Sigmoid colon (tissue), 7 donors: ENCODE measurements at places on chromosomes 2 and 18. TPM values are rescaled to one million over a fixed set of nuclear protein-coding genes. Genes with fewer than 3 reads are reported as not detected.

DNA sequence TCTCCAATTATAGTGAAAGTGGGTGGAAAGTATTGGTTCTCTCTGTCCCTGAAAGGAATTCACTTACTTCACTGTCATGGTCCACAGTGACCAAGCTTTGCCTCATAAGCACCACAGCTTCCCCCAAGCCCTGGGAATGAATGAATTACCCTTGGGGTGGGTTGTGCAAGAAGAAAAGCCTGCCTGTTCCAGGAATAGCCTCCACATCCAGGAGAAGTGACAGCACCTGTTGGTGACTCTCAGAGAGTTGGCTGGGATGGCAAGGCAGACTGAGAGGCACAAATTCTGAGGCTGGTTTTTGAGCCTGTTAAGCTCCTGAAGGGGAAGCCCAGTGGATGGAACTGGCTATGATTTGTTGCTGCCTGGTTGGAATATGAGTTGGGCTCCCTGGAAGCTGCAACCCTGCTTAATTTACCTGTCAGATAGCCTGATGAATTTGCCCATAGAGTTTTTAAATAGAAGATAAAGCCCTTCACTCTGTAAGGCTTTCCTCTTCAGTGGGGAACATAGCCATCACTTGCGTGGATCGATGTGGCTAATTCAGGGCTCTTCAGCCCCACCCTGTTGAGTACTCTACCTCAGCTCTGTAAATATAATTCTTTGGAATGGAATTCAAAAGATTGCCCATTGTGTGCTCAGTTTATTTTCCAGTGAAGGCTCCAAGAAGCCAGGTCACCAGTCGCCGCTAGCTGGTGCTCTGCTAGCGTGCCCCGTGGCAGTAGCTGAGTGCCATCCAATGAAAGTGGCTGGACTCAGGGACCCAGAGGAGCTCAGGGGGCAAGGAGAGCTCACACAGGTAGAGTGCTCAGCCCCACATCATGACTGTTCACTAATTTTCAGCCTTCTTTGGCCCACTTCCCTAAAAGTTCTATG lies 479.3 kb downstream of the IRS1 start:
- DNase-seq = no peak

GPR55 gene
- 1.4 TPM for polyA plus RNA-seq

- no peak for DNase-seq
Measured at GRCh38 chr2:232438951-232439757, 16.8 kb upstream of the ALPI start.

DNA sequence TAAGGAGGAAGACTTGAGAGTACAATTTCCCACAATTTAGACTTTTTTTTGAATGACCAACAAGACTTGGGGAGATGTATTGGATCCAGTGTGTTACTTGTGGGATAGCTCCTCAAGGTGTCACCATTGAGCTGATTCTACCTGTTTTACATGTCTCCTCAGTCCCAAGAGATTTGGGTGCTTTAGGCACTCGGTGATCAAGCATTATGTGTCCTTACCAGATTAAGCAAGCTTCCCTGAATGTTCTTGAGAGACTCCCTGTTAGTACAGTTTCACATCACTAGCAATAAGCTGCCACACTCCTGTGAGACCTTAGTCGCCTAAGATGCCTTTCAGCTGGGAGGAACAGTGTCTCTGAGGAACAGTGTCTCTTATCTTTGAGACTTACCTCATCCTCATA lies 384.3 kb upstream of the SYT4 start:
- no peak for DNase-seq

GRCh38 chr2:177530561-177530960 lies 138.0 kb downstream of the AGPS start:
- no peak for DNase-seq

- DNase-seq = no peak
Measured at GRCh38 chr18:8279346-8279745, 329.9 kb upstream of the RAB12 start.

- no peak for DNase-seq
Measured at GRCh38 chr2:209495855-209496585, 72.2 kb downstream of the MAP2 start.

- peak; percentile 42 for DNase-seq
Measured at GRCh38 chr18:79805926-79806487, 8.3 kb downstream of the KCNG2 start.

GRCh38 chr2:172231508-172231907 lies 128.8 kb upstream of the DLX2 start:
- DNase-seq = no peak

OTOS gene
- not detected for polyA plus RNA-seq

DNA sequence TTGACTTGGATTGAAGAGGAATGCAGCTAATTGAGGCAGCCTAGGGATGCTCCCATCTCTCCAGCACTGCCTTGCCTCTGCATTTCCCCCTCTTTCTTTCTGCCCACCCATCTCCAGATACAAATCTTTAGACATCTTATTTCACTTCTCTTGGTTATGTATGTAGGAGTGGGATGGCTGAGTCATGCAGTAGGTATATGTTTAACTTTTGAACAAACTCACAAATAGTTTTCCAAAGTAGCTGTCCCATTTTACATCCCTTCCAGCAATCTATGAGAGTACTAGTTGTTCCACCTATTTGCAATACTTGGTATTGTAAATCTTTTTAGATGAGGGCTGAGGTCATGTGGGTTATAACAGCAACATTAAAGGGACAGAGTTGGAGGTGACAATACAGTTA lies 329.9 kb downstream of the DYSF start:
- DNase-seq = no peak

GRCh38 chr2:9777081-9777480 lies 66.2 kb upstream of the TAF1B start:
- DNase-seq = no peak

MOGAT1 gene
- not detected for polyA plus RNA-seq

GRCh38 chr2:201546576-201546975 lies 95.0 kb downstream of the STRADB start:
- no peak for DNase-seq

CRYBA2 gene
- polyA plus RNA-seq = 5.5 TPM

- no peak for DNase-seq
Measured at GRCh38 chr2:123546353-123546752, 478.7 kb upstream of the CNTNAP5 start.

DNA sequence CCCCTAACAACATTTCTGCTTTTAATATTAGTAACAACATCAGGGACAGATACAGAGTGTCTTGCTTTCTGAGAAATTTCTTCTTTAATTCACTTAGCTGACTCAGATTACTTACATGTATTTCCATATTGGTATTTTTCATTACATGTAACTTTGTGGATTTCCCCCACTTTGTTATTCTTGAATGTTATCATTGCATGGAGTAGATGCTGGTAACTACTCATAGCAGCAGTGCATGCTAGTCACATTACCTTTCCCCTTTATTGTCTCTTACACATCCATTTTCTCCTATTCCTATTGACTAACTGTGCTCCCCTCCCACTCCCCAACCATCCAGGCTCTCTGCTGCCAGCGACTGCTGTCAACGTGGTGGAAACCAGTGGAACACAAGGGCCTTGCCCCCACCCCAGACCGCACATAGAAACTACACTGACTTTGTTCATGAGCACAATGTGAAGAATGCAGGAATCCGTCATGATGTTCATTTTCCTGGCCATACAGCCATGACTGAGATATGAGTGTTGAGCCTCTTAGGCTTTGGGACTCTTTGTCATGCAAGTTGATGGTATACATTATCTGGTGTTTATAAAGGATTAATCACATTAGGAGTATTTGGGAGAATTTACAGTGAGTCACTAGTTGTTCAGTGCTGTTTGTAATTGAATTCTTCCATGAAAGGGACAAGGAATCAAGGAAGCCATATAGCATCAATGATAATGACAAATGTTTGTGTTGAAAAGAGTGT lies 91.0 kb downstream of the EPB41L5 start:
- no peak for DNase-seq

DNA sequence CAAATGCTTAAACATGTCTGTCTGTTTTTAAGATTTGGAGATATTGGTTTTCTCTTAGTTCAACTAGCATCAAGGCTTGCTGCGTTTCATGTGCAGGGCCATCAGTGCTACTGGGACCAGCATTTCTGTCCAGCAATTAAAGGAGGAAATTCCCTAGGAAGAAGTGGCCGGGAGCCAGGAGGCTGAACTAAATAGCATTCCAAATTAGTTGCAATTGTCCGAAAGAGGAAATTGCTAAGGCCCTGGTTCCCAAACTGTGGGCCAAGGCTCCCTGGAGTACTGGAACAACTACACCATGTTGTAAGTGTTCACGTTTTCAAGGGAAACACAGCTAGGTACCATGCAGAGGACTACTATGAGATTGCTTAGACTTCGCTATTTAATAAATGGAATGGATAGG lies 257.9 kb downstream of the PTPRM start:
- DNase-seq = no peak

KCNG2 gene
- not detected for polyA plus RNA-seq

DNA sequence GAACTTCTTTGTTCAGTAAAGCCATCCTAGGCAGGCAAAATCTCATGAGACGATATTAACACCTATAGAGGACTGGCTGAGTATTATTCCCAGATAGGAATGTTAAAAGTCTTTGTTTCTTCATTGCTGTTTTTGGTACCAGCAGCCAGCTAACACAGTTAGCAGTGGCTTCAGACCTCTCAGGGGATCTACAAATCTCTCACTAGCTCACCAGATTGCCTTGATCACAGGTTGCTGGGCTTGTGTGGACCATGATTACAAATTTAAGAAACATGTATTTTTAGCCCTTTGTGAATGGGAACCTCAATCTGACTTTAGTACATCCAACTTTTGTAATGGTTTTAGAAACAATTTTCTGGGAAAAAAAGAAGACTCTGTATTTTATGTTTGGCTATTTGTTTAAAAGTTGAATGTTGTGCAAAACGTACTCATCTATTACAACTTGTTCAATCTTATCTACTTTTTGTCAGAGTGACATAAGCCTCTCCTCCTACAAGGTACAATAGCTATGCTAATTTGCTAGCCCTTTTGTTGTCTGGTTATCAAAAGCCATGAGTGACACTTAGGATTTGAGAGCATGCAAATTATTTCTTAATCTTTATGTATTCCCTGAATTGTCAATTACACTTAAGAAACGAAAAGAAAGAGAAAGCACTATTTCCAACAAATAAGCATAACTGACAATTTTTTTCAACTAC lies 693.1 kb downstream of the ERBB4 start:
- DNase-seq = no peak

DNA sequence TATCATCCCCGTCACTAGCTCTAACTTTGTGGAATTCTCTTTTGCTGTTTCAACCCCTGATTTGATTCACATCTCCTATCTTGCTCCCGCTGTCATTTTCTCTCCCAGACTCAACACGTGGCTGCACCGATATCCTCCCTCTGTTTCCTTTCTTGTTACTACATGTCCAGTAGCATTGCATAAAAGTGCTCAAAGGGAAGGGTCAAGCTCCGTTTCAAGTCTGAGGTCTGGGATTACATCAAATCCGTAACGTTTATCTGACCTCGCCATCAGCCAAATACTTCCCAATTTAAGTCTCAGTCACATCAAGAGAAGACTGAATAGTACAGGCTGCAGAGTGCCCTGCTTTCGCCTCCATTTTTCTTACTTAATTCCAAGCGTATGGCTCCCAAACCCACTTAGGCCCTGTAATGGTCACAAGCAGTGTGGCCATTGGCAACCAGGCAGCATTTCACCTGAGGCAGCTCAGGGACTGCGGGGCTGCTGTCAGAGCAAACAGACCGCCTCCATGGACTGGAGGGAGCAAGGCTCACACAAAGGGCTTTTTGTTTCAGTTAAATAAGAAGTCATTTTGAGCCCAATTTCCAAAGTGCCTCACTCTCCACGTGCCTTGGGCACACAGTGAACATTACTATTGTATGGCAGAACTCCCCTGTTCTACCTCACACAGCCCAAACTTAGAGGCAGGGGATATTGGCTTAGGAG lies 217.8 kb downstream of the BCL11A start:
- no peak for DNase-seq

TCF23 gene
- polyA plus RNA-seq = 0.03 TPM

DNA sequence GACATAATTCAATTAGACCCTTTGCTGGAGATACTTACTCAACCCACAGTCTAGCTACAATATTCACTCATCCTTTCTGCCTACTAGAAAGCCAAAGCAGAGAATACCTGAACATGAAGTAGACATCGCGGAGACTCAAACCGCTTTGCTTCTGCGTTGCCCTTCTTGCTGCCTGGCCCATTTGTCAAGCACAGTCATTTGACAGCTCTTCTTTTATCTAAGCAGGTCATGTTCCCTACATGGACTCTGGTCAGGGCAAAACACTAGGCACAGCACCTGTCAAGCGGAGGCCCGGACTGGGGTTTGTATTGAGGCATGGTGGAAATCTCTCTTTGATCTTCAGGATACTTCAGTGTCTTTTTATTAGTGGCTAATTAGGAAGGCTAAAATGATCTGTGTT lies 89.7 kb downstream of the FARSB start:
- no peak for DNase-seq

DNA sequence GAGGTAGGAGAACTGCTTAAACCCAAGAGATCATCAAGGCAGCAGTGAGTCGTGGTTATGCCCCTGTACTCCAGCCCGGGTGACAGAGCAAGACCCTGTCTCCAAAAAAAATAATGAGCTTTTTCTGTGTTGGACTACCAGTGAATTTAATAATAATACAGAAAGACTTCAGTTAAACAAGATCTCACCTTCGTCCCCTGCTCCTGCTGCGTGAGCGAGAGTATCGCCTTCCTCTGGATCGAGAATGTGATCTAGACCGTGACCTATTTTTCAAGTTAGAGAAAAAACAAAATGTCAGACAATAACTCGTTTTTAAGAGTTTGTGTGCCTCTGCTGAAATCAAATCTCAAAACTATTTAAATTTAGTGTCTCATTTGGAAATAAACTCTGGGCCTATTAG lies 2.8 kb downstream of the SRSF7 start:
- no peak for DNase-seq

DNA sequence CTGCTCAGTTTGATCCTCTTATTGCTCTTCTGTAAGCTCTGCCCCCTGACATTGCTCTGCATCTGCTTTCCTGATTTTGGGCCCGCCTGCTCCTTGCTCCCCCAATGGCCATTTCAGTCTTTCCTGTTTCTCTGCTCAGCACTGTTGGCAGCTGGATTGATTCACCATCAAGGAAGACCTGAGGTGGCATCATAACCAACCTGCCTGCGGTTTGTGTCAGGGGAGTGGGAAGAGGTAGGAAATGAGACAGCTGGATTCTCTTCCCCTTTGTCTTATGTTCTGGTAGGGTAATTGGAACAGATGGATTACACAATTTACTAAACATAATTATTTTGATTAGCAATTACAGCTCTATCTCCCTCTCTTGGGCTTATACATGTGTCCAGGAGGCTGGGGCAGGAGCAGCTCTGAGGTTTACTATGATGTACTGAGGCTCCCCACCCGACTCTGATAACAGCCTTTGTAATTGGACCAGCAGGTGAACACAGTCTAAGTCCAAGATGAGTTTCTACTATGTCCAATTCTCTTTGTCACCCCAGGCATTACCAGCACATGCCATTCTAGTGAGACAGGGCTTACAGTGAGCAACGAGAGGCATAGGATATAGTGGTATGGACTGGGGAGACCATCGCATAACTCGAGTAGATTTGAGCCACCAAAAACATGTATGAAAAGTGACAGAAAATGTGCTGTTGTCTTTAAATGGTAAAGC lies 151.8 kb upstream of the MMADHC start:
- no peak for DNase-seq
